ENCODE measurements at places on chromosomes 11 and 22.

DNA sequence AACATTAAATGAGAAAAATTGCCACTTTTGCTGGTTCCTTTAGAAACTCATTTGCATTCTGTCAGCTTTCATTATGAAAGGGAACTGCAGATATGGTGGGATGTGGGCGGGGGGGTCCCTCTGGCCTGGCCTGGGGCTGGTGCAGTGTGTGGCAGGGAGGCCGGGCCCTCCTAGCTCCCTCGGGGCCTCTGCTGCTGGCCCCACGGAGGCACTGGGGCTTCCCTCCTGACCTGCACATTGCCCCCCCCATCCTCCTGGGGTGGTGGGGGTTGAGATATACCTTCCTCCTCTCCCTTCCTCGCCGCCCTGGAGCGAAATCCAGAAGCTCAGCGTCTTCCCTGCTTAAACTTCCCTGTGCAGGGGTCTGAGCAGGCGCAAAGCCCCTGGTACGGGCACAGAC, 1005.9 kb downstream of the BRD1 start:
- no peak for DNase-seq

GRCh38 chr11:15523543-15523942, 408.8 kb downstream of the INSC start:
- no peak for DNase-seq

DNA sequence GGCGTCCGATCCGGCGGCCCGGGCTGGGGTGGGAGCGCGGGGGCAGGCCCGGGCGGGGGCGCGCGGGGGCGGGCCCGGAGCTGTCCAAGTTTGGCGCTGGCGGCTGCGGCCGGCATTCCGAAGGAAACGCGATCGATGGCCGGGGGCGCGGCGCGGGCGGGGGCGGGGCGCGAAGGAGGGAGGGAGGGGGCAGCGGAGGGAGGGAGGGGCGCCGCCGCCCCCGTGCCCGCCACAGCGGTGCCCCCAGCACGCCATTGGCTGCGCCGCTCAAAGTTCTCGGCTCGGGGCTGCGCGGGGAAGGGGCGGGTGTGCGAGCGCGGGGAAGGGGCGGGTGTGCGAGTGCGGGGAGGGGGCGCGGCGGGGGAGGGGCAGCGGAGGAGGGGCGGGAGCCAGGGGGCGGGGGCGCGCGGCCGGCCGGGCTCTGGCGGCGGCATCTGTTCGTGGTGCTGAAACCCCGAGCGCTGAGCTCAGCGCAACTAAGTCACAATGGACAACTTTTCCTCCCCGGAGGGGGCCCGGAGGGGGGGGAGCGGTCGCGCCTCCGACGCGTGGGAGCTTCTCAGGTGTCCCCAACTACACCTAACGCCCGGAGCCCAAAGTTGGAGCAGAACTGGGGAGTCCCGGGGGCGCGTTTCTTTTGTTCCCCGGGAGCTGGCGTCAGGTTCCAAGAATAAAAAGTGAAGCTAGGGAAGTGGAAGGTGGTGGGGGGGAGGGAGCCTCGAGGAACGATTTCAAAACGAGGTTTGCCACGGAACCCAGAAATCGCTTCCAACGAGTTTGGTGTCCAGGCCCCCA, 2.2 kb downstream of the PHF21B start:
- no peak for DNase-seq

DNA sequence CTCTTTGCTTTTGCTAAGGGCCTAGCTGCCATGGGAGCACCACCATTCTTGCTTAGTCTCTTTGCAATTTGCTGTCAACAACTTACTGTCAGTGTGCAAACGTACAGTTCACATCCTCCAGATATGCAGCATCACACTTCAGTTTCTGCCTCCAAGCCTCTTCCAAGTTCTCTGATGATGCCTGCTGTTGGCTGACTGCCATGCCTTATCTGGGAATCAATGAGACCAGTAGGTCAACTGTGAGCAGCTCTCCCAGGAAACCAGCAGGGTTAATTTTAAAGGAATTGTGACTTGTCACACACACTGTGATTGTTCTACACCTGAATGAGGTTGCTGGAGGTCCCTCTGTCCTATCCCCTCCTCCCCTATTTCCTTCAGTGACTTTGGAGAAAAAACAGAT, 56.0 kb downstream of the COPB1 start:
- no peak for DNase-seq

DNA sequence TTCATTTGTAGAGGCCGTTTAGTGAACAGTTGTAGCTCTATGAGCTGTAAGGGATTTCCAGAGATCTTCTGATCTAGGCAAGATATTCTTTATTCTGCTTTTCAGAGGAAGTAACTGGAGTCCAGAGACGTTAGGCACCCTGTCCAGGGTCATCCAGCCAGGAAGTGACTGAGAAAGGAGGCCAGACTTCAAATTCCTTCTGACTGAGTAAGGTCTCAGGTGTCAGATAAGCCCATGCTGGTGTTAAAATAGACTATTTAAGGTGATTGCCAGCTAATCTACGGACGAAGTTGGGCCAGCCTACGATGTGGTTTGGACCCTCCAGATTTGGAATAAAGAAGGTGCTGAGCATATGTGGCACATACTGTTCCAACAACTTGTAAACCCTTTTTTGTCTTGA, 54.6 kb downstream of the GRIK4 start:
- DNase-seq = no peak

DNA sequence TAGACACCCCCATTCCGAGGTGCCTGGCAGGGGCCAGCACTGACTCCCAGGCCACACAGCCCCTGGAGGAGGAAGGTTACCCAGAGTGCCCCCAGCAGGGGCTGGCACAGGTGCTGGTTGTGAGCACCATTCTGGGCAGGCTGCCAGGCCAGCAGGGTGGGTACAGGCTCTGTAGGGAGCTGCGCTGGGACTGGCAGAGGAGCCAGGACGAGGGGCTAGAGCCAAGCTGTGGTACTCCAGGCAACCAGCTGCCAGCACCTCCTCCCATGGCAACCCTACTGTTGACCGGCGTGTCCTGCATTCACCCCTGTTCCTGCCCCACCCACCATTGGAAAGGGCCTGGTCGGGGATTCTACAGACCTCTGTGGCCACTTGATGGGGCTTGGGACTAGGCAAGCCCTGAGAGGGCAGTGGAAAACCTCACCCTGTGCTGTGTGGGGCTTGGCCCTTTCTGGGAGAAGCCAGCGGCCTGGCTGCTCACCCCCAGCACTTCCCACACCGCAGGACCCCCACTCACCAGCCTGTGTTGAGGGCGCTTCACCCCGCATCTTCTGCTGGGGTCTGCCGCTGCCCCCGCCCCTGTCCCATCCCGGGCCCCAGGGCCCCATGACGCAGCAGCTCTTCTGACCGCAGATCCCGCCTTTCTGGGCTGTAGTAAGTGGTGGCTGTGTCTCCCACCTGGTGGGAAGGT, 1.9 kb downstream of the CLDN5 start:
- DNase-seq = no peak

- DNase-seq = no peak
Measured at GRCh38 chr11:124751741-124752470, at the start of gene VSIG2. VSIG2 (minus strand) TSS chr11:124752255; CDS start chr11:124752137, 118 bp downstream.

DNA sequence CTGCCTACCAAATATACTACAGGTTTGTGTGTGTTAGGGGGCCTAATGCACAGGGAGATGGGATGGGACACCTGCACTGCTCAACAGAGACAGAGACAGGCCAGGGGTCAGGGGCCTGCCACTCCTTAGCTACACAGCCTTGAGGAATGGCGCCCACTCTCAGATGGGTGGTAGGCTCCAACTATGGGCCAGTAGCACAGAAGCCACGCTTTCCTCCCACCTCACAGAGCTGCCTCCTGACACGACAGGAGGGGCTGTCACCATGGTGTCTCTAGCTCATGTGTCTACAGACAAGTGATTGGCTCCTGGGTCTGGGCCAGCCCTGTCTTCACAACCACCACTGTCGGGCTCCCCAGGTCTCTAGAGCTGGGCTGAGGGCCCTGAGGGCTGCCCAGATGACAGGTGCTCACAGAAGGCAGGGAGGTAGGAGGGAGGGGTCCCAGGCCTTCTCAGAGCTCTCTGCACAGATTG, 81.8 kb downstream of the DGCR2 start:
- DNase-seq = no peak

DNA sequence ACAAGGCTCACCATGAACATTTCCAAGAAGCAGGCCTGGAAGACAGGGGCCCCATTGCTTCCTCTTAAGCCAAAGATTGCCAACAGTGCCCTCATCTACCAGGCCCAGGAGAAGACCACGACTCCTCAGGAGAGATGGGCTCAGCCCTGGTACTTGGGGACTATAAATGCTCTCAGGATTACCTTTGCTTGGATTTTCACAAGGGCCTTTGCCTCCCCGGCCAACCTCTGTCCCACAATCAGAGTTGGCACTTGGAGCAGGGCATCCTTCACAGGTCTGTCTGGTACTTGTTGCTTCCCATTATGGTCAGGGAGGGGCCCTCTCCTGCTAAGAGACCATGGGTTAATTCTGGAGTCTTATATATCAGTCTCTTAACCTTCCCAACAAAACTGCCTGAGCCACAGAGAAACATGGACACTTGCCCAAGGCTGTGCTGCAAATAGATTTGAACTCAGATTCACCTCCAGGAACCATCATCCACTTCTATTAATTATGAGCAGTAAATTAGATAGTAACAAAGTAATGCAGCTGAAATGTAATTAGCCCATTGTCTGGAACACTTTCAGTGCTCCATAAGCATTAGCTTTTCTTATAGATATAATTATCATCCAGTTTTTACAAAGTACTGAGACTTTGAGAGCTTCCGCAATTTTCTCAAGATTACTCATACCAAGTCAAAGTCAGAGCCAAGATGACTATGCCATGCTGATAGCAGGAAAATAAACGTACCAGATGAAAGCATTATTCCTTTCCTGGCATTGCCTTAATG, 33.5 kb downstream of the POU2AF3 start:
- no peak for DNase-seq

- DNase-seq = peak; percentile 47
Measured at GRCh38 chr11:13668957-13669521, 571 bp downstream of the FAR1 start.

- DNase-seq = no peak
Measured at GRCh38 chr11:79807506-79807905, 366.7 kb upstream of the TENM4 start.

DNA sequence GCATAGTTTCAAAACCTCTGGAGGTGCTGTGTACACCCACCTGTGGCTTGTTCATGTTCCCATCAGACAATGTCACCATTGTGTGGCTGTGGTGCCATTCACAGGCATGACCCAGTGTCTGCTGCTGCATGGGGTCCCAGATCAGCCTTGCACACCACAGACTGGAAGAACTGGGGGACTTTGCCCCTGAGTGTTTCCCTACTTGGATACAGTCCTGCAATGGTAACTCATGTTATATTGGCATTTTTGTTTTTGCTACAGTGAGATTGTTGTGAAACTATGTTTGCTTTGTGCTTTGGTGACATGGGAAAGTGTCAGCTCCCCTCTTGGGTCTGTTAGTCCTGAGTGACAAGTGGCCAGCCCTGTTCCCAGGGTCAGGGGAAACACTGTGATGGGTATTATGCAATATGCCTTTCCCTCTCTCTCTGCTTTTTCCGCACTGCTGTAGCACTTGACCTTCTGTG, 108.8 kb downstream of the NAV2 start:
- no peak for DNase-seq

DNA sequence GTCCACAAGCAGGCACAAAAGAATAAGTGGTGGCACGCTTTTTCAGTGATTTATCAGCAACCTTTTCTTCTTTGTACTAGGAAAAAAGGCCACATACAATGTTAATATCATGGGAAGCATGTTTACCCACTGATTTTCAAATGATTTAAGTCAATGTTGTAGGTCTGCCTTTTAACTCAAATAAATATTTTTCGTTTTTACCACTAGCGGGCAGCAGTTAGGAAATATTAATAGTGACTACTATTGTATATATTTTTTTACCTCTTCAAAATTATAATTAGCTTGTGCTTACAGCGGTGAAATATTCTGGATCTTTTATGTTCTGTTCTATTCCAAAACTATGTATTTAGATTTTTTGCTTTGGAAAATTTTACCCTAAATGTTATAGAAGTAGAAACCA, 6.4 kb upstream of the SLC17A6 start:
- no peak for DNase-seq

- no peak for DNase-seq
Measured at GRCh38 chr11:110471371-110471770, 41.6 kb downstream of the FDX1 start.

- no peak for DNase-seq
Measured at GRCh38 chr11:130550150-130550549, 101.7 kb downstream of the ADAMTS15 start.

GRCh38 chr11:99934008-99934407, 753.1 kb upstream of the ARHGAP42 start:
- DNase-seq = no peak

GRCh38 chr11:7907121-7907520, 23.9 kb downstream of the OR10A6 start:
- no peak for DNase-seq

GRCh38 chr11:59866397-59866796, at the start of gene TCN1:
TCN1 (minus strand) TSS chr11:59866487; CDS start chr11:59866470, 17 bp downstream.
- no peak for DNase-seq

- no peak for DNase-seq
Measured at GRCh38 chr22:27296091-27296675, 505.4 kb downstream of the MN1 start.

DNA sequence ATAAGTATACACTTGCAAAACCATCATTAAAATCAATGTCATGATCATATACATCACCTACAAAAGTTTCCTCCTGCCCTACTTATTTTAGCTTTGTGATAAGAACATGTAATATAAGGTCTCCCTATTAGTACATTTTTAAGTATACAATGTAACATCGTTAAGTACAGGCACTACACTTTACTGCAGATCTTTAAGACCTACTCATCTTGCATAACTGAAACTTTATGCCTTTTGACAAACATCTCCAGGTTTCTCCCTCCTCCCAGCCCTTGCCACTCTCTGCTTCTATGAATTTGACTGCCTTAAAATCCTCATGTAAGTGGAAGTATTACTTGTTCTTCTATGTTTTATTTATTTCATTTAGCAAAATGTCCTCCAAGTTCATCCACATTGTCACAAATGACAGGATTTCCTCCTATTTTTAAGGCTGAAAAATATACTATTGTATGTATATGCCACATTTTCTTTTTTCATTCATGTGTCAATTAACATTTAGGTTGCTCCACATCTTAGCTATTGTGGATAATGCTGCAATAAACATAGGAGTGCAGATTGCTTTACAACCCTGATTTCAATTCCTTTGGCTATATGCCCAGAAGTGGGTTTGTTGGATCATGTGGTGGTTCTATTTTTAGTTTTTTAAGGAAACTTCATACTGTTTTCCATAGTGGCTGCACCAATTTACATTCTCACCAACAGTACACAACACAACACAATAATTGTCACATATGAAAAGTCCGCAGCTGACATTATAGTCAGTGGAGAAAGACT, 471.1 kb upstream of the ANO3 start:
- DNase-seq = no peak

GRCh38 chr11:94593030-94593429, 25.9 kb downstream of the PIWIL4 start:
- no peak for DNase-seq

GRCh38 chr11:15651816-15652215, 537.1 kb downstream of the INSC start:
- no peak for DNase-seq

Measured in stimulated activated CD4-positive, alpha-beta T cell treated with anti-CD3 and anti-CD28 coated beads, Interleukin-12 subunit alpha, Interleukin-12 subunit beta, amount 100 ng/mL, for 4 hours (primary cell).